Activated CD4-positive, alpha-beta T cell treated with anti-CD3 and anti-CD28 coated beads, Interleukin-10, Interleukin-2, amounts not matched to agents 100 ng/mL and 50 ng/mL, durations not matched to agents 16 hours and 8 hours (primary cell): ENCODE measurements at places on chromosomes 12 and 14.

- no peak for DNase-seq
Observed at GRCh38 chr12:123879101-123879500, 93.5 kb downstream of the CCDC92 start.

DNA sequence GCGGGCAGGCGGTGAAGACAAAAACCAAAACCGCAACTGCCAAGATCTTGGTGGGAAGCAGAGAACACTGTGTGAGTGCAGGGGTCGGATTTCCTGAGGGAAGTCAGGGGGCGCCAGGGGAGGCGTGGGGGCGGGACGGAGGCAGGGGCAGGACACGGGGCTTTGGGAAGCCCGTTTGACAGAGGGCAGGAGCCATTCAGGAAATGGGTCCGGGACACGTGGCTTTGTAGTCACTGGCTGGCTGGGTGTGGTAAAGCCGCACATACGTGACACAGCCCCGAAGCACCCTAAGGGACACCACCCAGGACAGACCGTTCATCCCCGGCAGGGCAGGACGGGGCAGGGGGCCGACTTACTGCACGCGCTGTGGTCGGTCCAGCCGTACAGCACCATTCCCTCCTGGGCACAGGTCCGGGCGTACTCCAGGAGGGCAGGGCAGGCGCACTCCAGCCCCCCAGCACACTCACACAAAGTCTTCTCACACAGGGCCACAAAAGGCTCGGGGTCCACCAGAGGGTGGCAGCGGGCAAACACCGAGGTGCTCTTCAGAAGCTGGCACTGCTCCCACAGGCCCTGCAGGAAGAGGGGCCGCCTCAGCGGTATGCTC is 49.4 kb downstream of the VWF start:
- peak; percentile 48 for DNase-seq

- no peak for DNase-seq
Observed at GRCh38 chr14:53954551-53955228, 1.9 kb downstream of the BMP4 start.

GRCh38 chr14:81465507-81466228 is 65.5 kb upstream of the STON2 start:
- DNase-seq = no peak

- no peak for DNase-seq
Observed at GRCh38 chr12:69108037-69108436, 131.3 kb upstream of the CPSF6 start.

DNA sequence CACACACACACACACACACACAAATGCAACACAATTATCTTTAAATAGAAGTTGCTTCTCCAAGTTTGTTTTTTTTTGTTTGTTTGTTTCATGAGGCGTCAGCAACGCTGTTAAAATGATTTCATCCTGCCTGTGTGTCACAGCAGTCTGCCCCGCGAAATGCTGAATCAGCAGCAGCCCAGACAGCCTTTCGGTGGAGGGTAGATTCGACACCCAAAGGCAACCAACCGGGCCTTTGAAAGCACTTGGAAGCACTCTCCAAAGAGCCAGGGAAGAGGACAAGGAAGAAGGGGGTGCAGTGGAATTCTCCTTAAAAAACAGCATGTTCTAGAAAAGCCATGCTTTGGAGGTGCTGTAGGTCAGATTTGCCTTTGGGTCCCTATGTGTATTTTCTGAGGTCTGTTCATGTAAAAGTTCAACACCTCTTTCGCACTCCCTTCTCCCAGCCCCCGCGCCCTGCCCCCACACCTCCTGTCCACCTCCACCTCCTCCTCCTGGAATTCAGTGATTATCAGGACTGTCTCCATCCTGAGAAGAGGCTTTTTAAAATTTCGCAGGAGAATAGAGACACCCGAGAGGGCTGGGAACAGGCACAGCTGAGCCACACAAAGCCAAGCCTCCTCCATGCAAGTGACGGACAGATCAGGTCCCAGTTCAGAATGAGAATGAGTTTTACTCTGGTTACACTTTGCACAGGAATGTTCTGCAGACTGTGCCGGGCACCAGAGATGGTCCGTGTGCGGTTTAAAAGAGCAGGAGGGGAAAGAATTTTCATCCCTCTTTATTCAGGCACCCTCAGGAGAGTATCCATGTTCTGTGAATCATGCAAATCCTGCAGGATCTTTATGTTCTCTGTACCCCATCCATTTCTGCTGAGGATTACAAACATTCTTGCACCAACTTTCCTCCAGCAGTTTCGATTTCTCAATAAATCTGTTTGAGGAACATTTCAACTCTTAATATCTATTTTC is 177.9 kb downstream of the ETV6 start:
- no peak for DNase-seq

GRCh38 chr14:95611293-95611880 is 74.8 kb upstream of the TCL1B start:
- DNase-seq = no peak

DNA sequence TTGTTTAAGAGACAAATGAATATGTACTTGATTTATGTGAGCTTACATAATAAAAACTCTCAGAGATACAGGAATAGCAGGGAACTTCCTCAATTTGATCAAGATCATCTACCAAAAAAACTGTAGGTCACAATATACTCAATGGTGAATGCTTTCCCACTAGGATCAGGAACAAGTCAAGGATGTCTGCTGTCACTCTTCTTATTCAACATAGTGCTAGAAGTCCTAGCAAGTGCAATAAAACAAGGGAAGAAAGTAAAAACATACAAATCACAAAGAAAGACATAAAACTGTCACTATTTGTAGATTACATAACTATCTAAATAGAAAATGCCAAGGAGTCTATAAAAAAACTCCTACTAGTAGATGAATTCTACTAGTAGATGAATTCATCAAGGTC is 41.9 kb upstream of the PAWR start:
- DNase-seq = no peak

GRCh38 chr12:76799362-76799761 is 35.4 kb downstream of the ZDHHC17 start:
- DNase-seq = no peak

- no peak for DNase-seq
Observed at GRCh38 chr12:62472472-62472871, 5.8 kb downstream of the MON2 start.

GRCh38 chr14:105329411-105330150 is 15.0 kb downstream of the PACS2 start:
- no peak for DNase-seq

- DNase-seq = no peak
Observed at GRCh38 chr14:103862393-103862782, 15.0 kb upstream of the PPP1R13B start.

GRCh38 chr12:131258398-131258797 is 304.7 kb downstream of the ADGRD1 start:
- no peak for DNase-seq

DNA sequence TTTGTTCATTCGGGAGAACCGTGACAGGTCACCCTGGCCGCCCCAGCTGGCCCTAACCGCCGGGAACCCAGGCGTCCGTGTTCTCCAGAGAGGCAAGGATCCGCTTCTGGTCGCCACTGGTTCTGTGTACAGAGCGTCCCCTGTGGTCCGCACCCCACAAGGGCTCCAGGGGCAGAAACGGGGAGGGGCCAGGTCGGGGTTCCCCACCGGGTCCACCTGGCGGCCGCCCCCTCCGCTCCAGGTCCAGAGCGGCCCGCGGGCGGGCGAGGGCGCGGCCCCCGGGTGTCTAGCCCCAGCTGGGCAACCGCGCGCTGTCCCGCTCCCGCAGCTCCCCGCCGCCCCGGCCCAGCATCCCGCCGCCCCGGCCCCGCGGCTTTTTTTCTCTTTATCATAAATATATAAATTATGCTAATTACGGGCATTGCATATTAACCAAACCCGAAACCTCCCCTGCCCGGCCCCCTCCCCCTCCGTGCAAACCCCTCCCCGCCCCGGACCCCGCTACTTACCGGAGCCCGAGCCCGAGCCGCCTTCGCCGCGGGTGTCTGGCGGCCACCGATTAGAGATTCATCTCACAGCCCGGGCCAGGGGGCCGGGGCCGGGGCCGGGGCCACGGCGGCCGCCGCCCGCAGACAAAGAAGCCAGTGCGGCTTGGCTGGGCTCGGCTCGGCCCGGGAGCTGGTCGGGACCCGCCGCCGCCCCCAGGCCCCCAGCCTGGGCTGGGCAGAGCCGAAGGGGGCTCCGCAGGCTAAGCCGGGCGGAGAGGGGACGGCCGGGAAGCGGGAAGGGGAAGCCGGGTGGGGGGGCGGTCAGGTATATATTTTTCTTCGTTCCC is 512 bp downstream of the POU6F1 start:
- DNase-seq = peak; percentile 35

- no peak for DNase-seq
Observed at GRCh38 chr14:49733836-49734235, 34.1 kb upstream of the KLHDC2 start.

DNA sequence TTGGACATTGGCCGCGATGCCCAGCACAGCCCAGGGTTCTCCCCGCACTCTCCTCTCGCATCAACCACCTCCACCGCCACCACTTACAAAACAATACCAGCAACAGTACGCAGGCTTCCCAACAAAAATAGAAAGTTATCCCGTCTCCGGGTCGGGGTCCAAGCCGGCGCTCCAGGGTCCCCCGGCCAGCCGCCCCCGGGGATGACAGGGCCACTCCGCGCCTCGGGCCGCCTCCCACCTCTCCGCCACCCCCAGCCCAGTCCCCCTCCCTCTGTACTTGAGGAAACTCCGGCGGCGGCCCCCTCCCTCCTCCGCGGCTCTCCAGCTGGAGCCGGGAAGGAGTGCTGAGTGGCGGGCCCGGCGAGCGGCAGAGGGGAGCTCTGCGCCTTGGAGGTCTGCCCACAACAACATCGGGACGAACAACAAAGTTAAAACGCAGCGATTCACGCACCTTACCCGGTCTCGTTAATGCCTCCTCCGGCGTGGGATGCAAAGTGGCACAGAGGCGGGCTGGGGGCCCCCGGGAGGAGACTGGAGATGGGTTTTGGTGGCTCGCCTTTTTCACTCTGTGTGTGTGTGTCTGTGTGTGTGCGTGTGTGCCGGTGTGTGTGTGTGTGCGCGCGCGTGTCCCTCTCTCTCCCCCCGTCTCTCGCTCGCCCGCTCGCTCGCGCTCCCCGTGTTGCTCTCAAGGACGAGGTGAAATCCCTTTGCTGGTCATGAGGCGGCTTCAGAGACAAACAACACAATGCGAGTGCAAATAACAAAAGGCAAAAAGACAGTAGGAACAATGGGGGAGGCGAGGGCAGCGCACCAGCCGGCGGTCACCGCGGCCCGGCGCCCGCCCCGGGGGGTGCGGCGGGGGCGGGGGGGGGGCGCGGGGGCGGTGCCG is 386.8 kb downstream of the BCAT1 start:
- peak; percentile 31 for DNase-seq

GRCh38 chr12:104291867-104292524 is 11.5 kb upstream of the EID3 start:
- DNase-seq = no peak

DNA sequence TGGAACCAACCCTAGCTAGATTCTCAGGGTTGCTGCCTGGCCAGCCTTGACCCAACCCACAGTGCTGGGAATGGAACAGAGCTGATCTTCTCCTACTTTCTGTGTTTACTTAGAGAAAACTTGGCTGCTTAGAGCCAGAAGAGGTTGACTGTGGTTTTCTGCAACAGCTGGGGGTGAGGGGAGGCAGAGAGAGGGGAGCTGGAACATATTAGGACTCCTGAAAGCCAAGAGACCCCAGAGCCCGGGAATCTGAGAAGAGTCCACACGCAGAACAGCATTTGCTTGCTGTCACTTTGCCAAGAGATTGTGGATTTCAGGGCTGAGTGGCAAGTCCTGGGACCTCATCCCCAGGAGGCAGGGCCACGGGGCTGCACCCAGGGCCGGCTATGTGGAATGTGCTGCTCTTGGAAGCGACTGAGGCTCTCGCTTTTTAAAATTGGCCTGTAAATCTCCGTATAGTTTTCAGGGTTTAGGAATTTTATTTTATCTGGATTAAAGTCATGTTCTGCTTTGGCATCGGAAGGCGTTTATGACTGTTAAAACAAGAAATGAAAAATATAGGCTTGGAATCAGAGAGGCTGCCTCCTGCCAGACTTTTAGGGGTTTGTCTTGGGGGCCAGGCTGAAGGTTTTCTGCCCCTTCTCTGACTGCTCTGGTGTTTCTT is 22.3 kb upstream of the MED13L start:
- DNase-seq = no peak

DNA sequence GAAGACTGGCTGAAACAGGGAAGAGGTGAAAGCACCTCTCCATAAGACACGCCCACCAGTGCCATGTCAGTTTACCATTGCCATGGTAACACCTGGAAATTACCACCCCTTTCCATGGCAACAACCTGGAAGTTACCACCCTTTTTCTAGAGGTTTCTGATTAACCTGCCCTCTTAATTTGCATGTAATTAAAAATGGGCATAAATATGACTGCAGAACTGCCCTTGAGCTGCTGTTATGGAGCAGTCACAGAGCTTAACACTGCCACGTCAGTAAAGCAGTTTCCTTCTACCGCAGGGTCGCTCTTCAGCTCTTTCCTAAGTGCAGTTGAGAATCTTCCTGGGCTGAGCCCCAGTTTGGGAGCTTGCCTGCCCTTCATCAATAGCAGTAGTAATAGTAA is 55.2 kb downstream of the RASSF3 start:
- peak; percentile 61 for DNase-seq

- DNase-seq = peak; percentile 67
Observed at GRCh38 chr12:96719660-96720362, 187.2 kb upstream of the NEDD1 start.

DNA sequence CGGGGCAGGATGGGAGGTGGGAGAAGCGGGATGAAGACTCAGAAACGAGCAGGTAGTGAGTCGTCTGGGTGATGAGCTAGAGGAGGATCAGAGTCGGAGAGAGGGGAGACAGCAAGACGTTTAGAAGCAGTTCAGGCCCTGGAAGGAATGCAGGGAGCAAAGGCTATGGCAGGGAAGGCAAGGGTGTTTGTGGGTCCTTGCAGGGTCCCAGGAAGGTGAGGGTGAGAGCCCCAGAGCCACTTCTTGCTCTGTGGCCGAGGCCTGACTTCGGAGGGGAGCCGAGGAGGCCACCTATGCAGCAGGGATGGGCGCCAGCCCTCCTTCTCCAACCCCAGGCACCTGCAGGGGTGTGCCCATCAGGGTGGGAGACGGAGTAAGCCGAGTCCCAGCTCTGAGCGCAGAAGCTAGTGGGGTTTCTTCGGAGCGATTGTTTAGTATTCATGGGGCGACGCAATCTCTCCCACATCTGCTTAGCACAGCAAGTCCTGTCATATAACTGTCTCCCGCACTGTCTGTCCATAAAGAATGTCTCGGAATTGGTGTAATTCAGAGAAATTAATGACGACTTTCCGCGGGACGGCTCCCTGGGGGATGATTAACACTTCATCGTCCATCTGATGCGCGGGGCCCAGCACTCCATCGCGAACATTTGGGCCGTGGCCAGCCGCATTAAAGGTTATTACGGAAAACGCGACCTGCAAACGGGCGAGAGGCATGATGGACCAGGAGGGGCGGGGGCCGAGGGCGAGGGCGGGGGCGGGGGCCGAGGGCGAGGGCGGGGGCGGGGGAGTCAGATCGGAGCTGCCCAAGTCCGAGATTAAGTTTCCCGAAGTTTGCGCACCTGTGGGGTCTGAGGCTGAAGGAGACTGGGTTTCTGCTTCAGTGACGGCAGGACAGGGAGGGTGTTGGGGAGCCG is 12.2 kb upstream of the CALCOCO1 start:
- DNase-seq = no peak

GRCh38 chr12:114445401-114446323 is 39.7 kb upstream of the TBX5 start:
- DNase-seq = no peak
